ENCODE measurements at places on chromosomes 11 and 22. TPM values are rescaled to one million over a fixed set of nuclear protein-coding genes. Genes with fewer than 3 reads are reported as not detected.

DNA sequence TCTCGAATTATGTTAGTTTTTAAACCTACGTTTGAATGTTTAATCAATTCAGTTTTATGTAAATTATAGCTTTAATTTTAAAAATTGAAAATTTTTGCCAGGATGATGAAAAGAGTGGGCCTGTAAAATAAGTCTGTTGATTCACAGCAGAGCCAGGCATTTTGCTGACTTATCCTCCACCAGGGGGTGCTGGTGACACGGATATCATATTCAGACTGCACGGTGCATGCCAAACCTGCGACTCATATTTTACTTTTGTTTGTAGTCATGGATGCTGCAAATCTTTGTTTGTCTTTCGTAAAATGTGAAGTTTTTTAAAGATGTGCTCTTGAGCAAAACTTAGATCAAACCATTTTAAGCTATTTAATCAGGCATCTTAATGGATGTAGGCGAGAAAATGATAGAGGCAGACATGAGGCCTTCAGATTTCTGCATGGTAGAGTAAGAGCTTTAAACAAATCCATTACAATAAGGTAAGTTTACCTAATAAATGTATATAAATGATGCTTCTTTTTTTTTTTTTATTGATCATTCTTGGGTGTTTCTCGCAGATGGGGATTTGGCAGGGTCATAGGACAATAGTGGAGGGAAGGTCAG is 3.6 kb upstream of the OR8B3 start:
- H3K36me3 ChIP-seq, result no peaks in the 10 kb centered on the region
- DNase-seq, result no peak
- H3K27me3 ChIP-seq, result no peaks in the 10 kb centered on the region
- no peaks in the 10 kb centered on the region for H3K4me1 ChIP-seq
- H3K4me3 ChIP-seq, result no peak overlapping the region

- no peaks in the 10 kb centered on the region for H3K4me1 ChIP-seq
- no peak overlapping the region for H3K4me3 ChIP-seq
- H3K36me3 ChIP-seq, result no peaks in the 10 kb centered on the region
- no peak overlapping the region for H3K27ac ChIP-seq
- H3K27me3 ChIP-seq, result no peaks in the 10 kb centered on the region
Observed at GRCh38 chr11:71358122-71358728, 90.0 kb downstream of the DHCR7 start.

The GLYAT gene
- total RNA-seq, result not detected

GRCh38 chr11:103453915-103454709 is 344.9 kb downstream of the DYNC2H1 start:
- no peaks in the 10 kb centered on the region for H3K27me3 ChIP-seq
- DNase-seq, result no peak
- no peaks in the 10 kb centered on the region for H3K4me1 ChIP-seq
- no peak overlapping the region for H3K27ac ChIP-seq
- H3K36me3 ChIP-seq, result no peaks in the 10 kb centered on the region

The OLFML1 gene
- total RNA-seq, result 111 TPM

DNA sequence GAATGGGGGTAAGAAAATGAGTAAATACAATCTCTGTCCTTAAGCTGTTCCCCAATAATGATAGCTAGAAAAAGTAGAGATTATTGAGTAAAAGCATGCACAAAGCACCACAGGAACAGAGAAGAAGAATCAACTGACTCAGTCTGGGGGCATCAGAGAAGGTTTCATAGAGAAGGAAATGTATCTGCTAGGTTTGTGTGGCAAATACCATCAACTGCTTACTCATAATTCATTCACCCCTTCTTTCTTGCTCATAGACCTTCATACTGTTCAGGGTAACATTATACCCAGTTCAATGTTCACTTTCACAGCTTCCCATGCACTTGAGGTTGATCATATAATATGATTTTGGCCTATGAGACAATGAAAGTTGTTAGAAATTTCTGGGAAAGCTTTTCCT is 85.2 kb upstream of the SCUBE2 start:
- H3K4me3 ChIP-seq, result no peak overlapping the region
- H3K27me3 ChIP-seq, result no peaks in the 10 kb centered on the region
- no peaks in the 10 kb centered on the region for H3K36me3 ChIP-seq
- no peak for DNase-seq
- H3K27ac ChIP-seq, result no peak overlapping the region

DNA sequence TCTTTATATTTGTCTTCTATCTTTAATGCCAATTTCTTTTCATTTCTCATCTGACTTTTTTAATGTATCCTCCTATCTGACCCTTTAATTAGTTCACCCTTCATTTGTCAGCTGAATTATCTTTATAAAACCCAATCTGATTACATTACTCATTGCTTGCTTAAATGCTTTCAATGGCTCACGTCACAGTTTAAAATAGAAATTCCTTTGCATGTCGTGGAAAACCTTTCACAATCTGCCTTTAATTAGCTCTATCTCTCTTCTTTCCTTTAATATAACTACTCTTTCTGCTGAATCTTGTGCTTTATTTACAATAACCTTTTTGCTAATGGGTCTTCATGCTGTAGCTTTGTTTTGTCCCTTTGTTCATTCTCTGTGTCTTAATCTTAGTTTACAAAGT is 125.7 kb downstream of the DYNC2H1 start:
- no peaks in the 10 kb centered on the region for H3K4me1 ChIP-seq
- no peaks in the 10 kb centered on the region for H3K36me3 ChIP-seq
- H3K27me3 ChIP-seq, result no peaks in the 10 kb centered on the region
- H3K4me3 ChIP-seq, result no peak overlapping the region
- peak overlapping the region; percentile 37 for H3K27ac ChIP-seq

The MMP27 gene
- not detected for total RNA-seq
